Type B pancreatic cell (in vitro differentiated cells): ENCODE measurements at places on chromosomes 4 and X. TPM values are rescaled to one million over a fixed set of nuclear protein-coding genes. Genes with fewer than 3 reads are reported as not detected.

DNA sequence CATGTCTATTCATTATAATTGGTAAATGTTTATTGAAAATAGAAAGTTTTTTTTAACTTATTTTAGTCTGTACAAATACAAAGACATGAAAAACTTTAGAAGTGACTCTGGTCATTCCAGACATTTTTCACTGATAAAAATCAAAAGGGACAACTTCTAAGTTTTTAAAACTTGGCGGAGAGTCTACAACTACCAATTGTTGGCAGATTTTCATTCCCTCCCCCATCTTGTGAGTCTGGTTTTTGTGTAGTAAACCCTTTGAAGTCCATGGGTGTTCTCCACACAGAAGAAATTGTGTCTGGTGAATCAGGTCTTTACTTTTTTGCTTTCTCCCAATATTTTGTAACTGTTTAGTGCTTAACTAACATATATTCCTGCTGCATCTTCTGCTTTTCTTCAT, 336.5 kb downstream of the PDGFC start:
- H3K27me3 ChIP-seq = peaks cover 13% of the 10 kb centered on the region
- H3K27ac ChIP-seq = no peak overlapping the region
- H3K4me1 ChIP-seq = peaks cover 9% of the 10 kb centered on the region
- no peak overlapping the region for H3K4me3 ChIP-seq
- H3K36me3 ChIP-seq = no peaks in the 10 kb centered on the region

GRCh38 chrX:133544115-133544514, 128.8 kb upstream of the GPC4 start:
- H3K36me3 ChIP-seq = peaks cover 29% of the 10 kb centered on the region
- H3K4me1 ChIP-seq = peaks cover 17% of the 10 kb centered on the region
- H3K27ac ChIP-seq = peak overlapping the region; percentile 96
- no peaks in the 10 kb centered on the region for H3K27me3 ChIP-seq

DNA sequence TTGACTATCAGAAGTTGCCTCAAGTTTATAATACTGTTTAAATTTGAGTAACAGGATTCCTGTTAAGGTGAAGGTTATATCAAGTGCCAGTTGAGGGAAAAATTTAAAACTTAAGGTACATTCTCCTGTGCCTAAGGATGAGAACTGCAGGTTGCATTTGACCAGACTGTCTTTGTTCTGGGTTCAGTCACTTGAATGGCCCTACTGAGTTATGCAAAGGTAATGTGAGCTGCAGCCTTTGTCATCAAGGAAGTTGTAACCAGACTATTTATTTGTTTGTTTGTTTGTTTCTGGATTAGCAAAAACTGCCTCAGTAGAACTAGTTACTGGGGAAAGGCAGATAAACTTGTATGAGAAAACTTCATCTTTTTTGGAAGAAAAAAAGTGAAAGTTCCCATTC, 131.9 kb downstream of the ATOH1 start:
- no peaks in the 10 kb centered on the region for H3K27me3 ChIP-seq
- H3K4me3 ChIP-seq = no peak overlapping the region
- H3K27ac ChIP-seq = no peak overlapping the region

DNA sequence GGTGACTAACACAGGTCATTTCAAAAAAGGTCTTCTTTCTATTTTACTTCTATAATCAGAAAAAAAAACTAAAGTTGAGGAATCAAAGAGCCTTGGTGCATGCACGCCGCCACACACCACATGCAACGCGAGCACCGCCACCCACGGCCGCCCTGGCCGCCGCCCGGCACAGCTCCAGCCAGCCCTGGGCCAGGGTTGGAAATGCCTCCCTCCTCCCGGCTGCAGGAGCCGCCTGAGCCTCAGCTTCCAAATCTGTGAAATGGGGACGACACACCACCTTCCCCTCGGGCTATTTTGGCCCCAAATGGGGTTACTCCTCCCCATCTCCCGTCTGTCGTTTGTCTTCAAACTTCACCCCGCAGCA, 39.7 kb upstream of the MAN2B2 start:
- H3K27me3 ChIP-seq = peaks cover 36% of the 10 kb centered on the region
- H3K4me3 ChIP-seq = no peak overlapping the region
- H3K27ac ChIP-seq = no peak overlapping the region
- H3K36me3 ChIP-seq = no peaks in the 10 kb centered on the region
- DNase-seq = no peak

DNA sequence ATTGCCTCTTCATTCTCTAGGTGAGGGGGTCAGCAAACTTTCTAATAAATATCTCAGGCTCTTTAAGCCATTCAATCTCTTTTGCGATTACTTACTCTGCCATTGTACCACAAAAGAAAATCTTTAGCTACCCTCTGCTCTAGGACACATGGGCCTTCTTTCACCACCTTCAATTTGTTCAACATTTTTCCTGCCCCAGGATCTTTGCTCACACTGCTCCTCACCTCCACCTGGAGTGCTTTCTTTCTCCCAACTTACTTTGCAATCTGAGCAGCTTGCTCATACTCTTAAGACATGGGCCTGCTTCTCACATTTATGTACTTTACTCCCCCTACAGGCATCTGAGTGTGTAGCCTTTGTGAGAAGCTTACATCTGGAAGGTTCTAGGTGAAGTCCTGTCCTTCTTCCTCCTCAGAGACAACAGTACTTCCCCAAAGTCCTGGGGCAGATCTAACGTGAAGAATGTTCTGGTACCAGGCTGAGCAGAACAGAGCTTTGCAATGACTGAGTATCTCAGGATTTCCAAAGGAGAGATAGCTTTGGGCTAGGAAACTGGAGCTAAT, 55.0 kb upstream of the PRDM5 start:
- H3K4me3 ChIP-seq = no peak overlapping the region
- no peaks in the 10 kb centered on the region for H3K4me1 ChIP-seq
- H3K36me3 ChIP-seq = no peaks in the 10 kb centered on the region
- no peak for DNase-seq
- peaks cover 3% of the 10 kb centered on the region for H3K27me3 ChIP-seq

DNA sequence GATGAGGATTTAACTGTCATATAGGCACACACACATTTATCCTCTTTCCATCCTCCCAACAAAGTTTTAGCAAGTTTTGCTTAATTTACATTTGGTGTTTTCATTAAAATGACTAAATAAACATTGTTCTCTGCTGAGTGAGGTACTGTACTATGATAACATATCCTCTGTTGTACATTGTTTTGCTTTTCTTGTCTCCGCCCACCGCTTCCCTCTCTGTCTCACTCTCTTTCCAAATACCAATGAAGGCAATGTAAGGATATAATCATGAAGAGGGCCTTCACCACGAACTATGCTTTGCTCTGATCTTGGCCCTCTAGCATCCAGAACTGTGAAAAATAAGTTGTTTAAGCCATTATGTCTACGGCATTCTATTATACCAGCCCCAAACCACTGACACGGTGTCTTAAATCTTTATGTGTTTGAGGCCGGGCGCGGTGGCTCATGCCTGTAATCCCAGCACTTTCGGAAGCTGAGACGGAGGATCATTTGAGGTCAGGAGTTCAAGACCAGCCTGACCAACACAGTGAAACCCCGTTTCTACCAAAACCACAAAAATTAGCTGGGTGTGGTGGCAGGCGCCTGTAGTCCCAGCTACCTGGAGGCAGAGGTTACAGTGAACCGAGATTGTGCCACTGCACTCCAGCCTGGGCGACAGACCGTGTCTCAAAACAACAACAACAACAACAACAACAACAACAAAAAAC, 65.3 kb downstream of the HPRT1 start:
- H3K4me1 ChIP-seq = peaks cover 9% of the 10 kb centered on the region
- no peaks in the 10 kb centered on the region for H3K27me3 ChIP-seq
- no peak overlapping the region for H3K27ac ChIP-seq
- H3K36me3 ChIP-seq = no peaks in the 10 kb centered on the region
- no peak for DNase-seq
- no peak overlapping the region for H3K4me3 ChIP-seq

DNA sequence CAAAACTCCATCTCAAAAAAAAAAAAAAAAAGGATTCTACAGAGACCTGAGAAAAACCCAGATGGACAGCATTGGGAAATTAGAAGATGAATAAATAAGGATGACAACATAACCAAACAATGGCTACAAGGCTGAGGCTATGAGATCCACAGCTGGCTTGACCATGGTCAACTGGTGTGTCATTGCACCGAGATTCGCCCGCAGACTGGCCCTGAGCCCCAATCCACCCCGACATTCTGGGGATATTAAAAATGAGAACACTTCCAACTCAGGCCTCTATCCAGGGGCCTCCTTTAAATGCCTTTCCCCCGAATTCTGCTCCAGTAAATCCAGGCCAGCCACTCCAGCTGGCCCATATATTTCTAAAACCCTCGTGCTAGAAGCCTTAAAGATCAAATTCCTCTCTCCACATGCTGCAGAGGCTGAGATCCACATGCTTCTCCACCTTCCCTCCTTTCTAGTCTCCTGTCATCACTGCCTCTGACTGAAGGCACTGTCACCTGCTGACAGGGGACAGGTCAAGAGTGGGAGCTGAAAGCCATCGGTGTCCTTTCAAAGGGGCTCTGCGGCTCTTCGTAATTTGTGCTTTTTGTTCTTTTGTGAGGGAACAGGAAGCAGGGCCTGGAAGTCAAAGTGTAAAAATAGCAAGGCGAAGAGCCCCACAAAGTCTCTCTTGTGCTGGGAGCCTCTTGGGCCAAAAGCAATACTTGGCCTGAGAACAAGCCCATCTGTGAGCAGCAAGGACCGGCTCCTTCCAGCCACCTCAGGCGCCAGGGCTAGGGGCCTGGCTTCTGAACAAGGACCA, 203.7 kb downstream of the NSUN7 start:
- no peak for DNase-seq
- H3K4me3 ChIP-seq = no peak overlapping the region
- no peak overlapping the region for H3K27ac ChIP-seq

GRCh38 chrX:80810365-80810978, 795 bp upstream of the BRWD3 start:
- H3K27ac ChIP-seq = peak overlapping the region; percentile 95
- no peak for DNase-seq
- H3K27me3 ChIP-seq = no peaks in the 10 kb centered on the region
- no peaks in the 10 kb centered on the region for H3K4me1 ChIP-seq
- H3K4me3 ChIP-seq = peak overlapping the region; percentile 91

- DNase-seq = no peak
- H3K36me3 ChIP-seq = no peaks in the 10 kb centered on the region
- no peaks in the 10 kb centered on the region for H3K27me3 ChIP-seq
- H3K4me1 ChIP-seq = no peaks in the 10 kb centered on the region
These were observed 73.5 kb upstream of the RAP2C start for GRCh38 chrX:132292793-132293192.

DNA sequence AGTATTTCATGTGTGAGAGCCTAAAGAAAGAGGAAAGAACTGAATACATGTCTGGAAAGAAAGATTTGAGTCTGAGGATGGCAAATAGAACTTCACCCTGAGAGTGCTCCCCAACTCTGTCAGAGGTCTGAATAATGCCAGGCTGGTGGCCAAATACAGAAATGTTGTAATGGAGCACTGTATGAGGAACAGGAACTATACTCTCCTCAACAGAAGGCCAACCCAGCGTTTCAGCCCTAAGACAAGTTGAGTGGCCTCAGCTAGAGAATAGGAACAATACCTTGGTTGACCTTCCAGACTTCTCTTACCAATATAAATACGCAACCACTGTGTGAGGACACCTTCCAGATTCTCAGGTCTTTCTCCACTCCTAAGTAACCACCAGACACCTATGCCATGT, 94.5 kb upstream of the STIM2 start:
- H3K4me1 ChIP-seq = no peaks in the 10 kb centered on the region
- no peaks in the 10 kb centered on the region for H3K27me3 ChIP-seq
- H3K27ac ChIP-seq = no peak overlapping the region
- DNase-seq = no peak

DNA sequence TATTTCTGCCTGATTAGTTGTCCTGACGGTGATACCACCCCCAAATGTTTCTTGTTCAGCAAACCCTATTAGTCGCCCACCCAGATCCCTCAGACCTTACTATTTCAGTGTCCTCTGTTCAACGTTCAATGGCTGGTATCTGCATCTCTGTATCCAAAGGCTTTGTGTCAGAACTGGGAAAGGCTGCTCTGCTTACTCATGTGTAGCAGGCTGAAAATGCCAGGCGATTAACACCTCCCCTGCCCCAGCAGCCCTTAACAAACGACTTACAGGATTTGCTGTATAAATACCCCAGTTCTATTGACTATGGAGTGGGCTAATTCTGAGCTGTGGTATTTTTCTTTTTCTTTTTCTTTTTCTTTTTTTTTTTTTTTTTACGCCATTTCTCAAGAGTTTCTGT, 415.0 kb downstream of the ZNF674 start:
- H3K4me1 ChIP-seq = no peaks in the 10 kb centered on the region
- H3K27ac ChIP-seq = no peak overlapping the region
- no peaks in the 10 kb centered on the region for H3K36me3 ChIP-seq
- DNase-seq = no peak

GRCh38 chr4:168265327-168265726, 53.2 kb downstream of the DDX60 start:
- peaks cover 4% of the 10 kb centered on the region for H3K4me1 ChIP-seq
- peaks cover 5% of the 10 kb centered on the region for H3K36me3 ChIP-seq
- DNase-seq = no peak
- no peak overlapping the region for H3K4me3 ChIP-seq
- no peak overlapping the region for H3K27ac ChIP-seq

GRCh38 chr4:140223056-140223810, 69.2 kb upstream of the MAML3 start:
- no peak overlapping the region for H3K4me3 ChIP-seq
- no peak overlapping the region for H3K27ac ChIP-seq
- no peaks in the 10 kb centered on the region for H3K36me3 ChIP-seq
- peaks cover 6% of the 10 kb centered on the region for H3K4me1 ChIP-seq

DNA sequence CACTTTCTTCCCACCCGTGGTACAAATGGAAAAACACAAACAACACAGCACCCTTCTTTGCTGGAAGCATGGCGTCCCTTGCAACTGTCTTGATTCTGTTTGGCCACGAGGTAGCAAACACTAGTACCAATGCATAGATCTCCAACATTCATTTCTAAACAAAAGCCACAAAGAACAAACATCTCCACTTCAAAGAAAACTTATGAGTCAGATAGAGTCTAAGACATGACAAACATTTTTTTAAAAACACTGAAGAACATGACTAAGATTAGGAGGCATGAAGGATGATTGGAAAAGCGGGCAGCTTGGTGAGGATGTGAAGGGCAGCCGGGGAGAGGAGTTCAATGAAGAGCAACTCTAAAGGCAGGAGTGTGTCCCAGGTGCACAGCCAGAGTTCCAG, 197.6 kb upstream of the FAM9B start:
- H3K4me3 ChIP-seq = no peak overlapping the region
- H3K36me3 ChIP-seq = no peaks in the 10 kb centered on the region
- no peaks in the 10 kb centered on the region for H3K27me3 ChIP-seq

- H3K4me1 ChIP-seq = no peaks in the 10 kb centered on the region
- H3K27me3 ChIP-seq = no peaks in the 10 kb centered on the region
- H3K4me3 ChIP-seq = no peak overlapping the region
- no peak for DNase-seq
These were observed 190.6 kb downstream of the ACTRT1 start for GRCh38 chrX:127861611-127862010.

Gene USP17L28
- not detected in 2 replicates for total RNA-seq

Gene STOX2
- total RNA-seq = 16.6 and 16.7 TPM in 2 replicates

Gene GPM6B
- total RNA-seq = 2.1 and 17.3 TPM in 2 replicates

Gene TMEM35A
- 3.0 and 5.6 TPM in 2 replicates for total RNA-seq

Gene NSUN7
- total RNA-seq = 8.3 and 12.3 TPM in 2 replicates

Gene LGI2
- total RNA-seq = 1.1 and 5.4 TPM in 2 replicates

Gene SMIM20
- 25.3 and 28.0 TPM in 2 replicates for total RNA-seq

Gene CT45A3
- total RNA-seq = not detected in 2 replicates

Gene LANCL3
- 0.59 and 1.1 TPM in 2 replicates for total RNA-seq
